Left colon (tissue), 2 donors: ENCODE measurements at places on chromosomes 5 and 9.

GRCh38 chr5:122907276-122907675 is 61.9 kb downstream of the SNX24 start:
- DNase-seq: no peak

- no peak for DNase-seq
These were observed 161.7 kb upstream of the MVB12B start for GRCh38 chr9:126164796-126165525.

- no peak for DNase-seq
These were observed 20.0 kb upstream of the TEK start for GRCh38 chr9:27088981-27089380.

DNA sequence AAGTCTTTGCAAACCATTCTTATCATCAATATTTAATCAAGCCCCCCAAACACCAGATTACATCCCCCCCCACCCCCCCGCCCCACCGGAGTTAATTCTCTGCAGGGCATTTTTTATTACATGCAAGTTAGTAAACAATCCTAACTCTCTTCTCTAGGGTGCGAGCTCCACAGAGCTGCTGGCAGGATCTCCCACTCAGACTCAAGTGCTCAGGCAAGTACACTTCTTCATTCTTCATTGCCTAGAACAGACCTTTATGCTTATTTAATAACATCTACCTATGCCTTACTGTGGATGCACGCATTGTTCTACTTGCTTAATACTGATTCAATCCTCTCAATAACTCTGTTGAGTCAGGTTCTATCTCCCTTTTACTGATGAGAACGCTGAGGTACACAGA is 9.9 kb downstream of the SAXO1 start:
- DNase-seq: no peak

DNA sequence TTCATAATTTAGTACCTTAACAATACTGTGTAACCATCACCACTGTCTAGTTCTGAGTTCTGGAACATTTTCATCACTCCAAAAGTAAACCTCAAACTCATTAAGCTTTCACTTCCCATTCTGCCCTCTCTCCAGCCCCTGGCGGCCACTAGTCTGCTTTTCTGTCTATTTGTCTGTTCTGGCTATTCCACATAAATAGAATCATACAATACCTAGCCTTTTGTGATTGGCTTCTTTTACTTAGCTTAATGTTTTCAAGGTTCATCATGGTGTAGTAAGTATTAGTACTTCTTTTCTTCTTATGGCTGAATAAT is 138.7 kb downstream of the RAPGEF6 start:
- DNase-seq: no peak

DNA sequence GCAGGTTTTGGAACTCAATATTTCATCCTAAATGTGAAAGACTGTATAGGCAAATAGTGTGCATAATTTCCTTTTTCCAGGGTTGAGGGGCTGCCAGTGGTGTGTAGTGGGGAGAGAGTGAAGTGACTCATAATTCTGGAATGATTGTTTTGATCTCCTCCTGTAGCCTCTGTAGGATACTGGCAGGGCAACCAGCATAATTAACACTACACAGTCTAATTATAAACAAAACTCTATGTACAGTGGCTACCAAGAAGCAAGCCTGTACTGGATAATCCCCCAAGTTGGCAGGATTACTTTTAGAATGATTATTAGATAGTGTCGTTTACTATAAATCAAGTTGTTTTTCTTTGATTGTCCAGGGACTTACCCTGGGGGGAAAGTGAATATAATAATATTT is 32.2 kb downstream of the LNPEP start:
- no peak for DNase-seq

DNA sequence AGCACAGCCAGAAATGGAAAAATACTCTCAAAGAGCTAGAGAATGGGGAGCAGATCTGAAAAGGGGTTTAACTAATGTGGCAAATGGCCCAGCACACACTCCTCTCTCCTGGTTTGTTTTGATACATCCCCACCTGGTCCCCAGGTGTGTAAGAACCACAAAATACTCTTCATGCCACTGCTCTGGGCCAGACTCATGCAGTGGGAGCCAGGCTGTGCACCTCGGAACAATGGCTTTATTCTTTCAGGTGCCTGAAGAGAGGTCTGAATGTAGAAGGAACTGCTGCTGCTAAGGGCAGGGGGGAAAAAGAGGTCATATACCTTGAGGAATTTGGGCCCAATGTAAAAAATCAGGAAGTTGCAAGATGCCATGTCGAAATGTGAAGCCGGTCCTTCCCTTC is 123.9 kb upstream of the ADAMTSL1 start:
- no peak for DNase-seq

- DNase-seq: no peak
These were observed 92.2 kb upstream of the CDH9 start for GRCh38 chr5:27130587-27130986.

DNA sequence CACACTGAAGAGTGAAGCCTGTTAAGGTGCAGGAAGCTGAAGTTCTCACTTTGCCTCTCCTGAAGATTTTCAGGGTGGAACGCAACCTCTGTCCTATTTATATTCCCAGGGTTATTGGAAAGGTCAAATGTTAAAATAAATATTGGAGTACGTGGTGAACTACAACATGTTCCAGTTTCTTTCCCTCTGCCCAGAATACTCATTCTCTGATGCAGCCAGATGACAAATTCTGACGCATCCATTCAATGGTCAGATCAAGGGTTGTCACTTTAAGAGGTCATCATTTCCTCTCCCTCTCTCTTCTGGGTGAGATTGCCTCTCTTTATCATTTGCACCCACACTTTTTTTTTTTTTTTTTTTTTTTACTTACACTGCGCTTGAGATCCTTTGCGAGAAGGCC is 277.1 kb downstream of the BRINP1 start:
- DNase-seq: no peak

GRCh38 chr9:121225240-121225639 is 23.6 kb upstream of the RAB14 start:
- no peak for DNase-seq

DNA sequence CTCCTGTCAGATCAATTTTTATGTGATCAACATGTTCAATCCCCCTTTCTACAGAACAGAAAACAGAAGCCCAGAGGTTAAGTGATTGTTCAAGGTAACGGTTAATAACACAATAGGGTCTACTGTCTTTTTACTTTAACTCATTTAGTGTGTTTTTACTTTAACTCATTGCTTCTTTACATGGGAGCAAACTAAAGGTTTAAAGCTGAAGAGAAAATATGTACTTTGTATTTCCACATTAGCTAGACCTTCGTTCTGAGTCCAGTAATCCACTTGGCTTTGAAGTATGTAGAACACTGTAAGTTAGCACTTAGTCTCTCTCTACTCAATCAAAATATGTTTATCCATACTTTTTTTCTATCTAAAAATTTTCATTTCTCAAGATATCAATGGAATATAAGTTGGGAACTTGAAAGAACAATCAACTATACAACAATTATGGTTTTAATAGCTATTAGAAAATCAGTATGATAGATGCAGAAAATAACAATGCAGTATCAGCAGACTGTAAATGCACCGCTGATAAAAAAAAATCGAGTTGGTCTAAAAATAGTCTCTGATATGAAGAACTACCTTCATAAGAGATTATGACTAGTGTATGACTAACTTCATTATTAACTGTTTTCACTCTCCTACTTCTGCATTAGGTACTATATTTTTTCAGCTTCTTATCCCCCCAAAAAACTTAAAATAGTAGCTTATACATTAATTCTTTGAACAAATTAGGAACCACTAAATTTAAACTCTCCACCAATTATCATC is 20.6 kb downstream of the PGGT1B start:
- no peak for DNase-seq

- no peak for DNase-seq
These were observed 184.2 kb downstream of the EFNA5 start for GRCh38 chr5:107486489-107486888.

DNA sequence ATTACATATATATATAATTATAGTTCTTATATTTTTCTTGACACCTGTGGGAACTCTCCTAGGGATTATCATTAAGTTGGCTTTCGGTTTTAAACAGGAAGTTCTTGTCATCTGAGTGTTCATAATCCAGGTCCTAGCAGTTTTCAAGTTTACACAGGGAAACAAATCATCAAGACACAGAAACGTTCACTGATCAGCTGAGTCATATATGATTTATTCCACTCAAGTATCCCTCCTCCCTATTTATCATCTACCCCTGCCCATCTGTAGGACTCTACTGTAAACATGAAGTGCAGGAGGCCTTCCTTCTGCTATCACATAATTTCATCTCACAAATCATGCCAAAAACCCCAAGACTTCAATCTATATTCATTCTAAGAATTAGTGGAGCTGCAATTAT is 6.3 kb downstream of the SLC25A51 start:
- no peak for DNase-seq

DNA sequence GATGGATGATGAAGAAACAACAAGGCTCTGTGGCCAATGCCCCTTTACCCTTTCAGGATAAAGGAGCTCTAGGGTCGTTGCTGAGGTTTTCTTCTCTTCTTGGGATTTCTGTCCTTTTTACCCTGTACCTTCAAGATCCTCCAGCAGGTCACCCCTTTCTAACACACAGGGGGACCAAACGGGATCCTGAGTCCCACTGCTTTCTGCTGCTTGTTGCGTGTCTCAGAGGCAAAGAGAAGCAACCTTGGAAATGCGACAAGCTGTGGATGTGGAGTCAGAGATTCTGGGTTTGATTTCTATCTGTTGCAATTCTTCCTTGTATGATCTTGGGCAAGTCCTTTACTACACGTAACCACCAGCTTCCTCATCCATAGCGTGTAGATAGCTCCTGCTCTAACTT is 20.5 kb downstream of the GLRA1 start:
- no peak for DNase-seq

DNA sequence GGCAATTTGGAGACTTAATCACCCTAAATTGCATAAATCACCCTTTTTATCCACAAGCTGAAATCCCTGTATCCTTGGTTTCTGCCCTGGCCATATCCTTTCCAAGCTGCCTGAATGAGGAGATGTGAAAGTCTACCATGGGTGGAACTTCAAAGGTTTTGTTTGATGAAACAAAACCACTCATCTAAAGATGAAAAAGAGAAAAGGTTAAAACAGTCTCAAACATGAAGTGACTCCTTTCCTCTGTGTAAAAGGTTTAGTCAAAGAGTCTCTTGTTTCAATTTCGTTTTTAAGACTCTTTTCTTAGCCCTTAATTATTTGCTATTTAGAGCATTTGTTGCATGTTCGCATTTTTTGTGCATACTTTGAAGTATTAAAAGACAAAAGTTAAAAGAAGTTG is 11.2 kb downstream of the SLC45A2 start:
- DNase-seq: no peak

- DNase-seq: no peak
These were observed 21.8 kb upstream of the PRUNE2 start for GRCh38 chr9:76927540-76928240.

DNA sequence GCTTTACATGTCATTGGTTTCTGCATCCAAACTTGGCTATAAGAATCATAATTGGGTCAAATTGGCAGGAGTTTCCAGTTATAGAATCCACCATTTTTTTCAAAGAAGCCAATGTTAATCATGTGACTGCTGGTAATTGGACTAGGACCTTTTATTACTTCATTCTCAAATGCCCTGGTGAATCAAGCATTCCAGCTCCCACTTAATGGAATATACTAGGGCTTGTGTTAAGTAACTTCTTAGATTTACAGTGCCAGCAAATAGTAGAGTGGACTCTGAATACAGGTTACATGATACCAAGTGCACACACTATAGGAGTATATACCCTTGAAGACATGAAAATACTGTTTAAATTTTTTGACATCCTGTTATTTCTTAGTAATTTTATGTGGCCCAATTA is 96.7 kb downstream of the NUDT12 start:
- DNase-seq: no peak

DNA sequence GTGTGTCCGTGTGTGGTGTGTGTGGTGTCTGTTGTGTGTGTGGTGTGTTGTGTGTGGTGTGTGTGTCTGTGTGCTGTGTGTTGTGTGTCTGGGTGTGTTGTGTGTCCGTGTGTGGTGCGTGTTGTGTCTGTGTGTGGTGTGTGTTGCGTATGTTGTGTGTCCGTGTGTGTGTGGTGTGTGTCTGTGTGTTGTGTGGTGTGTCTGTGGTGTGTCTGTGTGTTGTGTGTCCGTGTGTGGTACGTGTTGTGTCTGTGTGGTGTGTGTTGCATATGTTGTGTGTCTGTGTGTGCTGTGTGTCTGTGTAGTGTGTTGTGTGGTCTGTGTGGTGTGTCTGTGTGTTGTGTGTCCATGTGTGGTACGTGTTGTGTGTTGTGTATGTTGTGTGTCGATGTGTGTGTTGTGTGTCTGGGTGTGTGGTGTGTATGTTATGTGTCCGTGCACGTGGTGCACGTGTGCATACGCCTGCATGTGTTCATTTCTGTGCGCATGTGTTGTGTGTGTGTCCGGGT is 72.3 kb downstream of the KCNT1 start:
- no peak for DNase-seq

GRCh38 chr5:149775785-149776184 is 45.7 kb downstream of the PPARGC1B start:
- no peak for DNase-seq

- DNase-seq: no peak
These were observed 41.9 kb downstream of the NACC2 start for GRCh38 chr9:136052991-136053756.

- no peak for DNase-seq
These were observed 112.7 kb upstream of the CLINT1 start for GRCh38 chr5:157971571-157972216.

DNA sequence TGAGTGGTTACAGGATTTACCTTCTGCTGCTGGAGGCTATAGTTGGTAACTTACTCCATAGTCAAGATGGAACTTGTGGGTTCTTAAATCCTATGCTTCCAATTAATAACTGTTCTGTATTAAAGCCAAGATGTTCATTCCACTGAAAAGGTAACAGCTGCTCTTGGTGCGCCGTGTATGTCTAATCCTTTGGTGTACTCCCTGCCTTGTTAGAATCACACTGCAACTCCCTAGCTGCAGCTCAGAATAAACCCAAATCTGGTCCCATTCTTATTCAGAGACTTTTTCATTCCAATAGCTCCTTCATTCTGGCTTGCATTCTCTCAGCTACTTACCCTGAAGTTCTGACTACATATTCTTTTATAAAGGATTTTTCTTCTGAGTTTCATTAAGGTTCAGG is 1355.5 kb downstream of the MAT2B start:
- DNase-seq: no peak

DNA sequence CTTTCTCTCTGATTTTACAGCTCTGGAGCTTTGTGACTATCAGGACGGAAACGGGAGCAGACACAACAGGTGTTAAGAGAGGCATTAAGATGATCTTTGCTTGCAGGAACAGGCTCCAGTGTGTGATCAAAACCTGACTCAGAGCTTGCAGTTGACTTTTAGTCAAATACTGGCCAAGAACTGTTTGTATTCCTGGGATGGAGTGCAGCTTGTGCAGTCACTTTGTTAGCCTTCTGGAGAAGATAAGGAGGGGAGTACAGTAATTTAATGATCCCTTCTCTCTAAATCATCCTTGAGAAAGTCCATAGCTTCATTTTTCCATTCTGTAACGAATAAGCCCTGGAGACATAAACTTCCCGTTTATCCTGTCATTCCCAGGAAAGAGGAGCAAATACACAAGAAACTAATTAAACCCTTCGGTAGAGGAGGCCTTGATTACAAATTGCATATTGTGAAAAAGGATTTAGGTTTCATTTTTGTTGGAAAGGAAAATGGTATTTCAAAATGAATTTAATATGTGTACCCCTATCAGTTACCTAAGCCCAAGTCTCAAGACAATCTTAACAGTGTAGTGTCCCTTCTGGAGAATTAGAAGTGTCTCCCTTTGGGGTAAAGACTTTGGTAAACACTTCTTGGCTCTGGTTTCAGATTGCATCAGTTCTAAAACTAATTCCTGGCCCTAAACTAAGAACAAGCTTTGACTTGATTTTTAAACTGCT is 3.1 kb upstream of the STOM start:
- DNase-seq: no peak

- no peak for DNase-seq
These were observed 198.8 kb upstream of the S1PR3 start for GRCh38 chr9:88792502-88792901.

GRCh38 chr9:89442501-89442978 is 55.4 kb downstream of the SEMA4D start:
- no peak for DNase-seq
